ENCODE measurements at places on chromosomes 5 and 9. TPM values are rescaled to one million over a fixed set of nuclear protein-coding genes. Genes with fewer than 3 reads are reported as not detected.

DNA sequence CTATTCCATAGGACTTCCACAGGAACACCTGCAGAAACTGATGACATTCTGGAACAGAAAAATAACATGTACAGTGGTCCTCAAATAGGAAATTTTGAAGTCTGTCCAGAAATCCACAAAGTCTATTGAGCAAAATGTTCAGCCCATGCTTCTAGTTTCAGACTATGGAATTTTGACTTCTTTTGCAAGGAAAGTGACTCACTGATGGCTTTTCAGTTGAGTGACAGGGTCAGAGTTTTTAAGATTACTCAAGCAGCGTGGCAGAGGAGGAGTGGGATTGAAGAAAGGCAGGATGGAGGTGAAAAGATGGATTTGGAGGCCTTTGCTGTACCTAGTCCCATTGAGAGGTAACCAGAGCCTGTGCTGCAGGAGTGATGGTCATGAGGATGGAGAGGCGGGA is 151.5 kb downstream of the GOLPH3 start:
- DNase-seq = no peak

DNA sequence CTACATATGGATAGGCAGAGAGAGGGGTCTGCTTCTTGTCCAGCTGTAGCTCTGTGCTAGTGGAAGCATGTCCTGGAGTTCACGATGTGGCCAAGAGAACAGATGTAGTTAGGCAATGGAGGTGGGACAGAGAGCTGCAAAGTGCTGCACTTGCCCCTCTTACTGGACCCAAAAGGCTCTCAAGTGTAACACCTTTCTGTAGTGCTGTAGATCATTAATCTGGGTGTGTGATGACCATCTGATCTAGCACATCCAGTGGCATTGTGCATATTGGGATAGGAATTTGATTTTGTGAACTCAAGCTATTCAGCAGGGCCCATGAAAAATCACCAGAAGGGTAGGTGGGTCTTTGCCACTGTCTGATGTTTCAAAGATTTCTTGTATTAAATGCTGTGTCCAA is 151.4 kb downstream of the KDM4C start:
- no peak for DNase-seq

Gene STPG3
- 0.59 TPM for total RNA-seq

Gene OR13J1
- total RNA-seq = not detected

Data from left cardiac atrium (tissue), 4 donors.